ENCODE measurements at places on chromosomes 6 and 20.
A peak's percentile ranks its signal among the peaks of the same experiment; 100 is the strongest.

DNA sequence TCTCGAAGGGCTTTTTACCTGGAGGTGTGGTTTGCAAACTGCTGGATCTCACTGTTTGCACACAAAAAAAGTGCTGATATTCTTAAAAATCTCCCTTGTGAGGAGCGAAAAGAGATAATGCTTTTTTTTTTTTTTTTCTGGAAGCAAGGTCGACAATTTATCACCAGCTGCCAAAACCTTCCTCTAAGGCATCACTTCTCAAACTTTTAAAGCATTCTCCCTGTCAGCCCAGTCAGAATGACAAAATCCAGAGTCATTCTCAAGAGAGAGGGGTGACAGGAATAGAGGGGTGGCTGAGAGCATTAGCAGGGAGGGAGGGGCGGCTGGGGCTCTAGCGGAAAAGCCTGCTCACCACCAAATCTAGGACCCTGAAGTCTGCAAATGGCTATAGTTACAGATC lies 137.2 kb upstream of the ARMC2 start:
- no peak for DNase-seq

DNA sequence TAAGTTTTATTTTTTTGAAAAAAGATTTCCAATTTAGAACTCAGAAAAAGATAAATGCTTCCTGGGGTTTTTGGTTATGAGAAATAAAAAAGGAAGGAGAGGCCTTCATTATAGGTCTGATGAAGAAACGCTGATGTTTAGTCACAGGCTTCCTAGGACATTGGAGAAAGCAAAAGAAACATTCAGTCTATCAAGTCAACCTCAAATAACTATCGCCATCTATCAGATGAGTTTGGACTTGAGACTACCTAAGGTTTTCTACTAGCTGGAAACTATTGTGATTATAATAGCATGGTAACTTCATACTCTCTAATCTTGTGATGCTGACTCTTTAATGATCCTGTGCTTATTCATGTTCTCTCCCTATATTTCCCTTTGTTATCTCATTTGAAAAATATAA lies 171.3 kb downstream of the TPBG start:
- DNase-seq, result no peak

- no peak for DNase-seq
These were observed 77.8 kb downstream of the TRAM2 start for GRCh38 chr6:52499026-52499425.

GRCh38 chr6:73377225-73377624 lies 7.5 kb upstream of the OOEP start:
- DNase-seq, result no peak

DNA sequence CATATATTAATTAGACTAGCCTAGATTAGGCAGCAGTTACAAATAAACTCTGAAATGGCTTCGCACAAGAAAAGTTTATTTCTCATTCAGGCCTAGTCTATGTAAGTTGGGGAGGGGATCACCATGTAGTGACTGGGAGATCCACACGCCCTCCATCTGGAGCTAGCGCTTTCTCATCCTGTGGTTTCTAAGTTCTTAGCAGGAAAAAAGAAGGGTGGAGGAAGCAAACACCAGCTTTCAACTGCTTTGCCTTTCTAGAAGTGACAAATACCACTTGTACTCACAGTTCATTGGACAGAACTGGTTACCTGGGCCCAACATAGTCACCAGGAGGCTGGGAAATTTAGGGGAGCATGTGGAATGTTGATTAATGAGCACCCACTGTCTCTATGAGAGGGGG lies 46.6 kb downstream of the NDUFAF5 start:
- DNase-seq, result no peak

DNA sequence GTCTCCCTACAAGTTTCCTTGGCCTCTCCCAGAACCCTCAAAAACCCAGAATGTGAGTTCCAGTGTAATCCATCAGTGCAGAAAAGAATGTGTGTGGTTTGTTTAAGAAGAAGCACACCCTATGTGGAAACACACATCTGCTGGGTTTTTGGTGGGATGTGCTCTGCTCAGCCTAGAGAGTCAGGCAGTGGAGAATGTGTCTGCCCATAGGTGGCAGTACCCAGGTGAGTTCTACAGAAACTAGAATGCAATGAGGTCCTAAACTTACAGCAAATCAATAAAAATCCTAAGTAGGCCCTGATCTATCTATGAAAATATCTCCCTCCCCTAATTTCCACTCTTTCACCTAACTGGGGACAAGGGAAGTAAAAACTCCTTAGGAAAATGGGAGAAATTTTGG lies 437.3 kb downstream of the DHX35 start:
- DNase-seq, result no peak

DNA sequence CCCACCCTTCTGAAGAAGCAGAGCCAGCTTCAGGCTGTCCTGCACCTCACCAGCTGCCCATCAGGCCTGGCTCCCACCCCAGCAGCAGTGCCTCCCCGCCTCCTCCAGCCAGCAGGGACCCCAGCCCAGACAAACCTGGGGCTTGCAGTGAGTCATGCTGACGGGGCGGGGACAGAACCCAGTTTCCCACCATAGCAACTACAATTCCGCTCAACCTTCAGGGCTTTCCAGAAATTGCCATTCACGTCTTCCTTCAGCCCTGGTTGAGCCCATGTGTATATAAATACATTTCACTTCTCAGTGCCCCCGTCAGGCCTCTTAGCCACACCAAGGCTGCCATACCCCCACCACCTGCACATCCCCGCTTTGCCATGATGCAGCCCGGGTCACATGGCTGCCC lies 4.4 kb downstream of the SPDEF start:
- DNase-seq, result no peak

- DNase-seq, result no peak
These were observed 16.4 kb downstream of the CYB5R4 start for GRCh38 chr6:83875843-83876242.

DNA sequence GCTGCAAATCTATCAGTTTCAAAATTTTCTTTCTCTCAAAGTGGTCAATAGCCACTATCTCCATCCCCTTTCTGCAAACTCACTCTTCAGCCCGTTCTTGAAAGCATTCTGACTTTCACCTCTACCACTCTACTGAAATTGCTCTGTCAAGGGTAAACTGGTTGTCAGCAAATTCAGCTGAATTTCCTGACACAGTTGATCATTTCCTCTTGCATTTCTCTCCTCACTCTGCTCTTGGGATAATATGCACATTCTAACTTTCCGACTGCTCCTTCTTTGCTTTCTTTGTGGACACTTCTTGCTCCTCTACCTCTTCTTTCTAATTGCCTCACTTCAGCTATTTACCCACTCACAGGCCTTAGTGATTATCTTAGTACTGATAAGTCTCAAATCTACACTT lies 73.7 kb upstream of the TINAG start:
- no peak for DNase-seq

DNA sequence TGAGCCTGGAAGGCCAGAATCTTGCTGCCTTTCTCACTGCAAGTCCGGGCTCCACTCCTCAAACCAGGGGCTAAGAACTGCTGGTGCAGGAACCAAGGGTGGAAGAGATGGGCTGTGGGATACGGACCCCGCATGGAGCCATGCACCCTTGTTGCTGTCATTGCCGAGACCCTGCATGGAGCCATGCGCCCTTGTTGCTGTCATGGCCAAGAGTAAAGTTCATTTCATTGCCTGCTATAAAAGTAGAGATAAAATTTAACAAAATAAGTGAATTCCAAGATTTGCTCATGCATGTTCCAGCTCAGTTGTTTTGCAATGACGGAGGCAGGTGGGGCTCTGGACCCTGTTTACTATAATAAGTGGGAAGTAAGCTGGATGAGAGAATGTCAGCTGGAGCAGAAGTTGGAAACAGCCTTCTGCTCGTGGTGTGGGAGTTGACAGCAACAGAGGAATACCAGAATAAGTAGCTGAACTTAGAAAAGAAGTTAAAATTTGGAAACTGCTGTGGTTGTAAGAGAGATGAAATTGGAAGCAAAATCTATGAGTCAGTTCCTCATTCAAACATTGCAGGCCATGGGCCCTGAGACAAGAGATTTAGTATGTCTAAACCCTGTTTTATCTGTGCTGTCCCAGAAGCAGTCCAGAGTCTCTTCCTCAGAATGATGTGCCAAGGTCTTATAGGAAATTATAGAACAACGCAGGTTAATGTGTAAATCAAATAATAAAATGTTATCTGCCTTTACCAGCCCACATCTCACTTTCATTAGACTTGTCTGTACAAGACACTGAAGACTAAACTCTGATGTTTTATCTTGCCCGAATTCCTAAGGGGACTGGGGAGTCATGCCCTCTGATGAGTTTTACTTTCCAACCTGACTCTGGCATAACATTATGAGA lies 15.8 kb upstream of the THBS2 start:
- DNase-seq, result no peak

DNA sequence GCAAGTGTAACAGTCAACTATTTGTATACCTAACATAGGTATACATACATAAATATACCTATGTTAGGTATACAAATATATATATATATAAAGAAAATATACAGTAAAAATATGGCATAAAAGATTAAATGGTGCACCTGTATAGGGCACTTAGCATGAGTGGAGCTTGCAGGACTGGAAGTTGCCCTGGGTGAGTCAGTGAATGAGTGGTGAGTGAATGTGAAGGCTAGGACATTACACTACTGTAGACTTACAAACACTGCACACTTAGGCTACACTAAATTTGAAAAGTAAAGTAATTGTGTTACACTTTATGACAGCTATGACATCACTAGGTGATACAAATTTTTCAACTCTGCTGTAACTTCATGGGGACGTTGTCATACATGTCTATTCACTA lies 65.6 kb downstream of the CDC5L start:
- DNase-seq, result no peak

DNA sequence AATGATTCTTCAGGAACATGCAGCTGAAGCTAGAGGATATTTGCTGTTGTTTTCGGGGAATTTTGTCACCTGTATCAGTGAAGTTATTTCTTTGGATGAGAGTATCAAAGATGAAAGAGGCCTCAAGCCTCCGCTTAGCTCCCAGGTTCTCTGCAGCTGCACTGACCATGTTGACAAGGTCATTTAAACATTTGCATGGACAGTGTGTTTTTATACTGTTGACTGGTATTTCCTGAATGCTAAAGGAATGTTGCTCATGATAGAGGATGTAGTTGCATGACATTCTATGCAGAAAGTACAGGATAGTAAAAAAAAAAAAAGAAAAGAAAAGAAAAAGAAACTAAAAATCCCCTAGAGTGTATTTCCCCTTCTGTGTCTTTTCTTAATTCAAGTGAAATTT lies 165.6 kb upstream of the LAMP5 start:
- DNase-seq, result no peak

GRCh38 chr20:60058879-60059278 lies 100.7 kb downstream of the CDH26 start:
- DNase-seq, result no peak

GRCh38 chr6:111230351-111231089 lies 143.2 kb downstream of the SLC16A10 start:
- DNase-seq, result no peak

DNA sequence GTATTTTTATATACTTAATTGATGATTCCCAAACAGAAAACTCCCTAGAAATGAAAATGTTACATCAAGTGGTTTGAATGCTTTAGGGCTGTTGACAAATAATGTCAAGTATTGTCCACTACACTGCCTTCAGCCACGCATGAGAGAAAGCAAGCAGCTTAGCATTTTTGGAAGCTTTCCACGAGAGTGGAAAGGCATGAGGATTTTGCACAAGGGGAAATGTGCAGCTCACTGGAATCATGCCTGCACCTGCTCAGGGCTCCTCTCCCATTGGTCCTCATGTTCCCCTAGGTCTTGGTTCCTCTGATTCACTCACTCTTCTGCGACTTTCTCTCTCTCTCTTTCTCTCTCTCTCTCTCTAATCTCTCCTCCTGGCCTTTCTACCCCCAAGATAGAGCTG lies 439.5 kb upstream of the CDH4 start:
- DNase-seq, result no peak

DNA sequence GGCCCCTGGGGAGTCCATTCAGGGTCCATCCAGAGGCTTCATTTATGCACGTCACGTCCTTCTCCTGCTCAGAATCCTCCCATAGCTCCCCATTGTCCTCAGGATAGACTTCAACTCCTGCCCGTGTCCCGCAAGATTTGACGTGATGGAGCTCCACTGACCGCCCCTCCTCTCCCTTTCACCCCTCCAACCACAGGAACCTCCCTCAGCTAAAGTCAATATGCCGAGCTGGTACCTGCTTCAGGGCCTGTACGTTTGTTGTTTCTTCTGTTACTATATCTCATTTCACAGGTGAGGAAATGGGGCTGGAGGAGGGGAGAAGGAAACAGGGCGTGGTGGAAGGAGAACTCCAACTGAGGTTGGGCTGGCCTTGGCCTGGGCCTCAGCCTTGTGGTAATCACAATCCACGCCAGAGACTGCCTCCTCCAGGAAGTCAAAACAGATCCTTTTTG lies 38.6 kb downstream of the CEBPB start:
- no peak for DNase-seq

DNA sequence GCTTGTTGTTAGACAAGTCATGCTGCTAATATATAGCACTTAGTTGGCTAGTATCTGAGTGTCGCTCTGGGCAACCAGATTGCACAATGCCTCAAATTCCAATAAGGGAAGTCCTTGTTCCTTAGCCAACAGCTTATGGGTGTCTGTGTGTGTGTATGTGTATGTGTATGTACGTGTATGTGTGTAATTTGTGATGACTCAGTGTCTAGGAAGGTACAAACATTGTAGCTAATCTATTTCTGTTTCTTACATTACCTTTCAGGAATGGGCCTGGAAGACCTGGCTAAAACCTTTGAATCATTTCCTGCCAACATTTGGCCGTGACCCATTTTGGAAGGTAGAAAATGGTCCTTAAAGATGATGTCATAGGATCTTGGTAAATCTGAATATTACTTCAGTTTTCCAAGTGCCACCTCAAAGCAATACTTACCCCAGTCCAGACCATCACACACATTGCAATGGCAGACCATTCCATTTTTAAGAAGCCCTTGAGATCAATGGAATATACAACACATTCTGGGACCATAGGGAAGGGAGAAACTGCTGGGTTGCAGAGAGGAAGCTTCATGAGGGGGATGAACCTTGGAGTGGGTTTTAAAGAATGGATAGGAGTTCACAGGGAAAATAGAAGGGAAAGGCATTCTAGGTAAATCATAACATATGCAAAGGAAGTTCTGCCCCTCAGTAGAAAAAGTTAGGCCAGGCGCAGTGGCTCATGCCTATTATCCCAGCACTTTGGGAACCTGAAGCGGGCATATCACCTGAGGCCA lies 25.1 kb downstream of the NEDD9 start:
- DNase-seq, result no peak

DNA sequence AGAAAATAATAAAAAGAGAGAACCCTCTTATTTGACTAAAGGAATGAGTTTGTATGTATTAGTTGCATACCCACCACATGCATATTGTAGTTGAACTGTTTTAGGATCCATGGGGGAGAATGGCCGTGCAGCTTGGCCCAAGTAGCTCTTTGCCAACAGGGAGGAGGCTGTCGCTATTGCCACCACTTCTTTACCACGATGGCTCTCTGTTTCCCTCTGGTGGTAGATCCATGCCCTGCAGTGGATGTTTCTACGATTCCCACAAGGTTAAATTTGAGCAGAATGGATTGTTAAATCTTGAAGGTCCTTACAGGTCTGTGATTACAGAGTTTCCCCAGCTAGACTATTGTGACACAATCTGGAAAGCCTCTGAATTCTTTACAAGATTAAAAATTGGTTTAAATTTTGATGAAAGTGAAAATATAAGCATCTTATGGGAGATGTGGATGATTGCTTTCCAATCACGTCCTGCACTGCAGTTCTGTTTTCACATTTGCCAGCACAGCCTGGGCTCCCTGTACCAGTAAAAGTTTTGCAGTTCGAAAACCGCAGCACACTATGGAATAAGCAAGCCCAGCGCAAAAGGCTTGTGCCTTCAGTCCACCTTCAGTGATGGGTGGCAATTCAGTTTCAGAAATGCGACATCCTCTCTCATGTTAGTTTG lies 34.4 kb upstream of the FNDC1 start:
- DNase-seq, result peak; percentile 72
